Natural killer cell (primary cell): ENCODE measurements at places on chromosomes 16 and 17.
A peak's percentile ranks its signal among the peaks of the same experiment; 100 is the strongest.

DNA sequence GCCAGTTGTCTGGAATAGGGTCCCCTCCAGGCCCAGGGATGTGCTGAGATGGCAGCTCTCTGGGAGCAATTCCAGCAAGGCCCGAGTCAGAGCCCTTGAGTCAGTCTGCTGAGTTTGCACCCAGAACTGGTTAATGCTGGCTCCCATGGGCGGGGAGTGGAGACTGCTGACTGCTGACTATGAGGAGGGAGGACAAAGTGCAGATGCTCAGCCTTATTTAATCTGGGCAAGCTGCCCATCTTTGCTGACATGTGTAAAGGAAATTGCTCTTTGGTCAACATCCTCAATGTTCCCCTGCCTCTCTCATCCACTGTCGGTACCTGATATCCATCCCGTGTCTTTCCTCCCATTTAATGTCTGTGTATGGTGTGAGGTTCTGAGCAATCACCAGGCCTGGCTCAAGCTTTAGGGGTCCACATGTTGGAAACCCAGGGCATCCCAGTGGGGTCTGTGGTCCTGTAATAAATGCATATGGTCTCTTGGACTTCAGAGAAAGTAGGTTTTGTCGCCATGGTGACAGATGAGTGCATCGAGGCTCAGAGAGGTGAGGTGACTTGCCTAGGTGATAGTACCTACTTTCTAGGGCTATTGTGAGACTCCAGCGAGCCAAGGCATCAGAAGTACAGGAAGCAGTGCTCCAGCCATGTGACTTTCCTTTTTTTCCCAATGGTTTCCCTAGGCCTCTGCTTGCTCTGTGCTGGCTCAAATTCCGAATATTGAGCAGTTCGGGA lies 20.0 kb upstream of the RNF135 start:
- no peak for DNase-seq

- DNase-seq = no peak
Observed at GRCh38 chr16:8194794-8195193, 395.5 kb downstream of the TMEM114 start.

- peak; percentile 60 for DNase-seq
Observed at GRCh38 chr16:10314811-10315210, 71.0 kb upstream of the ATF7IP2 start.

- DNase-seq = no peak
Observed at GRCh38 chr17:50394711-50395110, 2.6 kb downstream of the LRRC59 start.

DNA sequence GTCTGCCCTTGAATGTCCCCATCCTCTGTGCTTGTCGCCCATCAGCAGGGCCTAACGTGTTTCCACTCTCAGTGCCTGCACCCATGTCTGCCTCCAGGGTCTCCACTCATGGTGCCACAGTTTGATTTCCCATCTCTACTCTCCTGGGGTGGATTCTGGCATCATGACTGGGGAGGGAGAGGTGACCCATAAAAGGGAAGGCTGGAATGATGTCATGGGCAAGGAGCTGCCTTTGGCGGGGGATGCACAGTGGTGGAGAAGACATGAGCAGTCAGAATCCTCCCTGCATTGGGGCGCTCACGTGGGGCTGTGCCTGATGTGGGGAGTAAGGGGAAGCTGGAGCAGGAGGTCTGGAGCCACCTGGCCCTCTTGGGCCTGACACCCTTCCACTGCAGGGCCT lies 100.9 kb downstream of the USP22 start:
- DNase-seq = no peak

- no peak for DNase-seq
Observed at GRCh38 chr17:44310609-44311376, 2.4 kb downstream of the RUNDC3A start.

GRCh38 chr16:66130296-66130905 lies 236.1 kb upstream of the CDH5 start:
- no peak for DNase-seq

DNA sequence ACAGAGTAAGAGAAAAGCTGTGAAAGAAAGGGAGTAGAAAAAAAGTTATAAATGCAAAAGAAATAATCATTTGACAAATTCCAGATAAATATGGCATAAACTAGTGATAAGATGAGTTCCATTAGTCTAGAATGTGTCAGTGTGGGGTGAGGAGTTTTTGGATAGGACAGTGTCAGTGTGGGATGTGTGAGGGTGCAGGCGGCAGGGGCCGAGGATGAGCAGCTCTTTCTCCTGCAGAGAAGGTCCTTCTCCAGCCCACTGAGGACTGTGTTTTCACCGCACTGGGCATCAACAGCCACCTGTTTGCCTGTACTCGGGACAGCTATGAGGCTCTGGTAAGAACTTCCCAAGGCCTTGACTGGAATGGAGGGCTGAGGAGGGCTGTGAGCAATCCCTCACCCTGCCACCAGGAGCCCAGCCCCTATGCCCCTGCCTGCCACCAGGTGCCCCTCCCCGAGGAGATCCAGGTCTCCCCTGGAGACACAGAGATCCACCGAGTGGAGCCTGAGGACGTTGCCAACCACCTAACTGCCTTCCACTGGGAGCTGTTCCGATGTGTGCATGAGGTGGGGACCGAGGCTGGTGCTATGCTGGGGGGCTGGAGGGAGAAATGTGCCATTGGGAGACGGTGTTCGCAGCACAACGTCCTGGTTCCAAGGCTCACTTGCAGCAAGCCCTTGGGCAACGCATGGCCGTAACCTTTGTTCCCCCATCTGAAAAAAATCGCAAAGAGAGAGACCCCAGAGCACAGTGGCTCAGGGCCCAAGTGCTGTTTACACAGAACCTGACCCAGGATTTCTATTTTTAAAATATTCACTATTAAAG lies 13.1 kb downstream of the RAPGEFL1 start:
- DNase-seq = peak; percentile 58

DNA sequence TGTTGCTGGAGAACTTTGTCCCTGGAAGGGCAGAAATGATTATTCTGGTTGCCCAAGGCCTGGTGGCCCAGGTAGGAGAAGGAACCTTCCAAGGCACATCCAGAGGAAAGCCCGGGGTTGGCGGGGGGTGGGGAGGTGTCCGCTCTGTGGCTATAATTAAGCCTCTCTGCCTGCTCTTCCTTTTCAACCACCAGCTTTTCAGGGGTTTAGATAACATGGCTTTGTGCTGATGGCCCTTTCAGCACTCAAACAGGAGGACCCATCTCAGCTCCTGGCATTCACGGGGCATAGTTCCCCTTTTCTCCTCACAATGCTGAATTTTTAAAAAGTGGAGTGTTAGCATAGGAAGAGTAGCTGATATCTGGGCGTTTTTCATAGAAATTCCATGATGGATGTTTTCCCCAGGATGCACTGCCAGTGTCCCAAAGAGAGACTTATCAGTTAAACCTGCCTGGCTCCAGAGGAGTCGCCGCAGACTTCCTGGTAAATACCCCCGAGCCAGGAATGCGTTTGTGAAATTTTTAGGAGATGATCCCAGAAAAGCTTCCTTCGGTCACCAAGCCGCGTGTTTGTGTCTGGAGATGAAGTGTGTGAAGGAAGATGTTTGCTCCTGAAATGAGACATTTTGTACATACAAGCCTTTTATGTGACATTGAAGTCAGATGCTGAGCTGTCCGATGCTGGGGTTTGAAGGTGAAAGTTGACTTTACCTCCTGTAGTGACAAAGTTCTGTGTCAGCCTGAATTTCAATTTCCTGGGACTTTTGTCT lies 188.5 kb downstream of the MSI2 start:
- DNase-seq = no peak

- no peak for DNase-seq
Observed at GRCh38 chr16:64391063-64391600, 730.7 kb downstream of the CDH11 start.

GRCh38 chr17:64020056-64020766 lies at the start of gene ICAM2:
ICAM2 (minus strand) TSS chr17:64020633; CDS start chr17:64006691, 13,942 bp downstream.
- DNase-seq = peak; percentile 99

GRCh38 chr16:24015923-24016322 lies 180.1 kb downstream of the PRKCB start:
- no peak for DNase-seq

DNA sequence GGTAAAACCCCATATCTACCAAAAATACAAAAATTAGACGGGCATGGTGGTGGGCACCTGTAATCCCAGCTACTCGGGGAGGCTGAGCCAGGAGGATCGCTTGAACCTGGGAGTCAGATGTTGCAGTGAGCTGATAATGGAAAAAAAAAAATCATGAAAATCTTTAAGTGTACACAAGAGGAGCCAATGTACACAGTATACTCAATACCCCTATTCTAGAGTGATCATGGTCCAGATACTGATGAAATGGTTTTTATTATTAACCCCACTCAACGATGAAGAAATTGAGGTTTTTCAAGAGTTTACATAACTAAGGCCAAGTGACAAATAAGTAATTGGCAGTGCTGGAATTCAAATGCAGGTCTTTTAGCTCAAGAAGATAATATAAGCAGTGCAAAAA lies 11.5 kb downstream of the HSD17B2 start:
- DNase-seq = no peak

DNA sequence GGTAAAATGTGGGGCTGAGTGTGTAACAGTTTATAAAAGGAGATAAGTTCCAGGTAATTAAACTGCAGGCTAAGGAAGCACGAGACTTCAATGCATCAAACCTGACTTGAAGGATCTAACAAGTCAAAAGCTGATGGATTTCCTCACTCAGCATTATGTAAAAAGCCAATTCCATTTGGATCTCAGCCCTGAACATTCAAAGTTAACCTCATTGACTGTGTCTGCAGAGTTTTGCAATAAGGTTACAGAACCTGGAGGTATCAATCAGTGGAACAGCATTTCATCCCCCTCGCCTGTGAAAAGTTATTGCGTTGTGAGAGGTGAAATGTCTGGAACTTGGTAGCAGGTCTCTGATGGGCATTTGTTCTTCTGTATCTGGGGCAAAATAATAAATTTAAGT lies 317.8 kb downstream of the GRIN2A start:
- no peak for DNase-seq

GRCh38 chr17:8056976-8057625 lies 18.2 kb downstream of the ALOX15B start:
- no peak for DNase-seq

GRCh38 chr16:6897876-6898485 lies 434.7 kb upstream of the RBFOX1 start:
- DNase-seq = no peak

- no peak for DNase-seq
Observed at GRCh38 chr17:15398291-15398690, 56.9 kb upstream of the TEKT3 start.

DNA sequence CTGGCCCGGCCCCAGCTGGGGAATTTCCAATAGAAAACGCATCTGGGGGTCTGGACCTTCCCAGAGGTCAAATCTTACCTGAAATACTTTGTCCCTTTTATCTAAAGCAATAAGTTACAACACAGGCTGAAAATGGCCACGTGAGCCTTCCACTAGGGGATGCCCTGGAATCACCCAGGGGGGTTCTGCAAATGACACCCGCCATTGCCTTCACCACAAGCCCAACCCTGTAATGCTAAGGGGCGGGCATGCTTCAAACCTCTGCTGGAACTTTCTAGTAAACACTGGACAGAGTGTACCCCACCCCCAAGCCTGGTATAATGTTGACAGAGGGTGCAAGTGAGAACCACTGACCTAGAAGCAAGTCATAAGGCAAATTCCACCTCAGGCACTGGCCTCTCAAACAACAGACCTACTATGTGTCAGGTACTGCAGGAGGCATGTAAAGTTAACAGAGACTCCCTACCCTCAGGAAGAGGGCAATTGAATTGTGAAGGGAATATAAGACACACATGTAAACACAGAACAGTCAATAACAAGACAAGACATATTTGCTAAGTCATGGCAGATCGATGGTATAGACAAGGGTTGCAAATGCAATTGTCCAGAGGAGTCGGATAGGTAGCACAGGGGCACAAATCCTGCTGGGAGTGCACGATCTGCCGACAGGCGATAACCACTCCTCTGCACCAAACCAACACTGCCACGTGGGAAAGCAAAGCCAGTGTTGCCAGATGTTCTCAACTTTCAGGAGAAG lies 59.0 kb downstream of the ARHGAP17 start:
- DNase-seq = no peak

DNA sequence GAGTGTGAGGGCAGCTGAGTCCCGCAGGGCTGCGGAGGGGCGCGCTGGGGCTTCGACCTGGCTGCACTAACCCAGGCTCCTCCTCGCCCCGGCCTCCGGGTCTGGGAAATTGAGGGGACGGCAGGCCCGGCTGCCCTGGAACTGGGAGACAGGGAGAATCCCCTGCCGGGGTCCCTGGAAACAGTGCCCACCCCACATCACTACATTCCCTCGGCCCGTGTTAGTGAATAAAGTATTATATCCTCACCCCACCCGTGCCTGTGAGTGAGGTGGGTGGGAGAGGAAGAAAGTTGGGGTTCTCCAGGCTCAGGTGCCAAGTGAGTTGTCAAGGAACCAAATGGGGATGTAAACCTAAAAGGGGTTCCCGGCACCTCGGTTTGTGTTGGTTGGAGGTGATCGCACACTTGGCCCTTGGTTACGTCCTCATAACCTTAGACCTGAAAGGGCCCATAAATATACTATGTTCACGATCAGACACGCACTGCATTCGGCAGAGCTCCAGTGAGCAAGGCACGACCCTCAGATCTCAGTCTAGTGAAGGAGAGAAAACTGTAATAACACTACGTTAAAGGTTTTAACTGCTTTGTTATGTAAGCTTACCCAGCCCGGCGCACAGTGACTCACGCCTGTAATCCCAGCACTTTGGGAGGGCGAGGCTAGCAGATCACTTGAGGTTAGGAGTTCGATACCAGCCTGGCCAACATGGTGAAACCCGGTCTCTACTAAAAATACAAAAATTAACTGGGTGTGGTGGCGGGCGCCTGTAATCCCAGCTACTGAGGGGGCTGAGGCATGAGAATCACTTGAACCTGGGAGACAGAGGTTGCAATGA lies 11.2 kb downstream of the ZNF771 start:
- DNase-seq = peak; percentile 34

DNA sequence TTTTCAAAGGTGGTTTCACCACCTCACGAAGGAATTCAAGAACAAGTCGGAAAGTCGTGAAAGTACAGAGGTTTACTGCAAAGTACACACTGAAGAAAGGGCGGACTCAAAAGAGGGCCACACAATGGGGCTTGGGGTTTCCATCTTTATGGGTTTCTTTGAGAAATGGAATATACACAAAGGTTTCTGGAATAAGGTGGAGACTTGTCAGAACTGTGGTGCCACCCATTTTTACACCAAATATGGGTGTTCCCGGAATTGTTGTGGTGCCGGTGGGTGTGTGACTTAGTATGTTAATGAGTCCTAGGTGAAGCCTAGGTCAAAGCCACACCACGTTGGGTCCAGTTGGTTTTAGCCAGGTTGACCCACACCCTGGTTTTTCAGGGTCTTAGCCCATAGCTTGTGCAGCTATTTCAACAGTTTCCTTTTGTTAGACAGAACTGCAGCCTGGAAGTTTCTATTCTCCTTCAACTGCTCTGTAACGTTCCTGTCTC lies 567 bp upstream of the GCSH start:
- no peak for DNase-seq
